ENCODE measurements at places on chromosomes 2 and 18.

- no peak for DNase-seq
These were observed 82.0 kb downstream of the WDPCP start for GRCh38 chr2:63506320-63506719.

- no peak for DNase-seq
These were observed 39.1 kb upstream of the DTNB start for GRCh38 chr2:25712455-25712854.

GRCh38 chr2:165953306-165953654 lies 296 bp downstream of the TTC21B start:
- DNase-seq, result no peak

DNA sequence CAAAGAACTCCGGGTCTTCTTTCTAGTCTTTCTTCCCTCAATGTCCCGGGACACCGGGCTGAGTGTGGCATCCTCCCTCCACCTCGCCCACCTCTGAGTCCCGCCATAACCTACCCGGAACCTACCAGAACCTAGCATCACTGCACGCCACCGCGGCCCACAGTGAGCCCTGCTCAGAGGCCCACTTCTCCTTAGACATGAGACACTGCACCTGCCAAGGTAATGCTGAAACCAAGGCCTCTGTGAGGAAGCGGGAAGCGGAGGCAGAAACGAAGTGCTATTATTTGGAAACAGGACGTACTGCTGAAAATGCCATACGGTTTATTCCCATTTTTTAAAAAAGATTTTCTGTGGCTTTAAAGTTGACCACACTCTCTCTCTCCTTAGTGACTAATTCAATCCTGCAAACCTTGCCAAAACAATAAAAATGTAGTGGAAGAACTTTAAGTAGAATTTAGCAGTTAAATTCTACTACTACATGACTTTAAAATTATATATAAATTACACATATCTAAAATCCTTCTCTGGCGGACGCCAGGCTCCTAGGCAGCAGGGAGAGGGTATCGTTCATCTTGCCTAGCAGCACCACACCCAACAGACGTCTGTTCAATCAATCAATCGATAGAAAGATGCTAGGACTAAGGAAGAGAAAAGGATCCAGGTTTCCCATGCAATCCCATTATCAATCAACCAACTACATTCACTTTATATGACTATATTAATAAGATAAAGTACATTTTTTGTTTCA lies 82.0 kb downstream of the ZNF516 start:
- DNase-seq, result no peak

- DNase-seq, result no peak
These were observed 553.8 kb downstream of the PIK3C3 start for GRCh38 chr18:42508683-42509296.

DNA sequence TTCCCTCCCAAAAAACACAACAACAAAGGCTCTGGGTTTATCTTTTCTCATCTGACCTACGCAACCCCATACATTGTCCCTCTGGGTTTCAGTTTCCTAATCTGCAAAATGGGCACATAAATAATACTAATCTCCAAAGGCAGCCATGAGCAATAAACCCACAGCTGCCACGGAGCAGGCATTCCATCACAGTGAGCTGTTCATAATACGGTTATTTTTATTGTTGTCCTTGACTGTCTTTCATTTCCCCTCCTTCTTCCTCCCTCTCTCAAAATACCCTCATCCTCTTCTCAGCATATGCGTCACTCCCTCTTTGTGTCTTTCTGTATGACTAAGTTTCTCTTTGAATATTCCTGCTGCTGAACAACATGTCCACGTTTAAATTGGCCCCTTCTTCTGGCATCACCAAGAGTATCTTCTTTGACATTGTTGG lies 129.8 kb upstream of the CAB39 start:
- no peak for DNase-seq

DNA sequence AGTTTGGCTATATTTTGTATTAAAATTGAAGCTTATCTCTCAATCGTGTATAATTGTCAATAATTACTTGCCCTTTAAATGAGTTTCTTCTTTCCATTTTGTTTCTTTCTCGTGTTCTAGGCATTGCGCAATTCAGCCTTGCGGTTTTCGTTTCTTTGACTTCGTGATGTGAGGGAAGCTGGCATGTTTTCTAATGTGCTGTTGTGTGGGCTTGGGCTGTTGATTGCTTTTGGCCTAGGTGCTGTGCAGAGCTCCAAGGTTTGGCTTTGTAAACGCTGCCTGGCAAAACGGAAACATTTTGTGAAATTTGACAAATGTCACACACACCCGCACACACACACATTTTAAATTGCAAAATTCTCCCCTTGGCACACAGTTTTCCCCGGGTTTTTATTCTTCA lies 242.6 kb upstream of the TCF4 start:
- no peak for DNase-seq

DNA sequence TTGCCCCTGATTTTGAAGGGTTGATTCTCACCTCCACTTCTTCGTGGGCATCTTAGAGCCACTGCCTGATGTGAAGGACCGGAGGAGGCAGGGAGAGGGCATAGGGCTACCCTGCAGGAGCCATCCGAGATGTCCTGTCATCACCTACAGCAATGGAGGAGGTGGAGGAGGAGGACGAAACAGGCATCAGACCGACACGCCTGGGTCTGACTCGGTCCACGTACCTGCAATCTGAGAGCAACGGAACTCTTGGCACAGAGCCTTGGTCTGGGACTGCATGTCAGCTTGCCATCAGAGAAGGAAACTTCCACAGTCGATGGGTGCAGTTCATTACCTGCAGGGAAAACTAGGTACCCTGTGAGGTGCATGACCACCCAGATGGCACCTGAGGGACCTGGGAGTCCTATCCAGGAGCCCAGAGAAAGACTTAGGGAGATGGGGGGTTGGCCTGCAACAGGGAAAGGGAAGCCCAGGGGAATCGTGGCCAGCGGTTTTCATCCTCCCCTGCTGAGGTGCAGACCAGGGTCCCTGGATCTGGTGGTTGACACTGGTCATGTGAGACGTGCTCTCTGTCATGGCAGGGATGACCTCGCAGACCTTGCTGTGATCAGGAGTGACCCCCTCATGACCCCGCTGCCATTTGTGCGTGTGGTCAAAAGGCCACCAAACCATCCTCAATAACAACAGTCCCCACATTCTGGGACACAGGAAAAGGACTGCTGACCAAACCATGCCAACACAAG lies 190.8 kb downstream of the SEPTIN10 start:
- DNase-seq, result no peak

DNA sequence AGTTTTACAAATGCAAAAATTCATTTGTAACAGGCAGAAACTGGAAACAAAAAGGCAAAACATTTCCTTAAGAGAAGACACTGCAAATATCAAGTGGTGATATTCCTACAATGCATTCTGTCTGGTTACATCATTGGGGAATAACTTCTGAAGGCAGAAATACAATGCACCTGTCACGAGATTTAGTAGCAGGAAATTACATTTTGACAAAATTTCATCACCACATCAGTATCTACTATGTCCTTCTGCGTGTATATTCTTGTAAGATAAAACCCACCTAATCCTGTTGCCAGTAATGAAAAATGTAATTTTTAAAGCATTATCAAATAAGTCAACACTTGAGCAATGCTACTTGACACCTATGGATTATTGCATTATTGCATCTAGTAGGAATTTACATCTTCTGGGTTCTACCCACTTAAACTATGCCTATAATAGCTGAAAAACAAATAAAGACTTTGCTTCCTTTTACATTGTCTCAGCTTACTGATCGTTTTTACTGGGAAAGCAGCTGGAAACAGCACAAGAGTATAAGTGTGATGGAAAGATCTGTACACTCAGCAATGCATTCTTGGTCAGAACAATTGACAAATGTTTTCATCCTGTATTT lies 59.5 kb downstream of the IRS1 start:
- DNase-seq, result no peak

- DNase-seq, result no peak
These were observed 14.0 kb downstream of the RAMP1 start for GRCh38 chr2:237873421-237873831.

- no peak for DNase-seq
These were observed 239.9 kb downstream of the MTX2 start for GRCh38 chr2:176508984-176509740.

DNA sequence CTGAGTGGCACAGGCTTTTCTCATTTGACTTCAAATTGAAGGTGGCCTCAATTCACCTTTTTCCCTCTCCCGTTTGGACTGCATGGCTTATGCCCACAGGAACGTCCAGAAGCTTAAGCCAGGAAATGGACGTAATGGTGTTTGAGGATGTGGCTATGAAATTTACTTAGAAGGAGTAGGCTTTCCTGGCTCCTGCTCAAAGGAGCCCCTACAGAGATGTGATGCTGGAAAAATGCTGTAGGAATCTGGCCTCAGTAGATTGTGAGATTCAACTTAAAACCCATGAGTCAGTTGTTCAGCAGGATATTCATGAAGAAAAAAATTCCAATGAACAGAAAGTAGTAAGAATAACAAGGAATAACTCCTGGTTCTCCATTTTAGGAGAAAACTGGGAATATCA lies 129.0 kb downstream of the ICOS start:
- DNase-seq, result no peak

GRCh38 chr18:31267823-31268481 lies 50.0 kb upstream of the DSG1 start:
- DNase-seq, result no peak

DNA sequence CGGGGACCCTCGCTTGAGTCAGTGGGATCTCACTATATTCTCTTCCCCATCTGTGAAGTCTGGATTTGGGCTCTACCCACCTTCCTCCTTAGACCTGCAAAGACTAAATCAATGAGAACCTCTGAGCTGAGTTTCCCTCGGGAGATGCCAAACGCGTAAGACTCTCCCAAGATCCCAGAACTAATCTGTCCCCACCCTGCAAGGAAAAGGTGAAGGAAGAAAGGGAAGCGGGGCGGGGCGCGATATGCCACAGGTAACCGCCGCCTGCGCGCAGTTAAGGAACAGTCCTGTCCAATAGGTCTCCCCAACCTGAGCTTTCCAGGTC lies 780 bp downstream of the SRD5A2 start:
- no peak for DNase-seq

- no peak for DNase-seq
These were observed 32.3 kb downstream of the CYP26B1 start for GRCh38 chr2:72115110-72116080.

- DNase-seq, result no peak
These were observed 178.1 kb upstream of the CYP26B1 start for GRCh38 chr2:72325592-72326422.

Measured in CD4-positive, alpha-beta T cell treated with Interleukin-6 at 100 ng/mL for 8 hours (primary cell).